ENCODE measurements at places on chromosomes 16 and 17.

GRCh38 chr17:13421581-13422130 is 180.1 kb downstream of the HS3ST3A1 start:
- DNase-seq: peak; percentile 18

DNA sequence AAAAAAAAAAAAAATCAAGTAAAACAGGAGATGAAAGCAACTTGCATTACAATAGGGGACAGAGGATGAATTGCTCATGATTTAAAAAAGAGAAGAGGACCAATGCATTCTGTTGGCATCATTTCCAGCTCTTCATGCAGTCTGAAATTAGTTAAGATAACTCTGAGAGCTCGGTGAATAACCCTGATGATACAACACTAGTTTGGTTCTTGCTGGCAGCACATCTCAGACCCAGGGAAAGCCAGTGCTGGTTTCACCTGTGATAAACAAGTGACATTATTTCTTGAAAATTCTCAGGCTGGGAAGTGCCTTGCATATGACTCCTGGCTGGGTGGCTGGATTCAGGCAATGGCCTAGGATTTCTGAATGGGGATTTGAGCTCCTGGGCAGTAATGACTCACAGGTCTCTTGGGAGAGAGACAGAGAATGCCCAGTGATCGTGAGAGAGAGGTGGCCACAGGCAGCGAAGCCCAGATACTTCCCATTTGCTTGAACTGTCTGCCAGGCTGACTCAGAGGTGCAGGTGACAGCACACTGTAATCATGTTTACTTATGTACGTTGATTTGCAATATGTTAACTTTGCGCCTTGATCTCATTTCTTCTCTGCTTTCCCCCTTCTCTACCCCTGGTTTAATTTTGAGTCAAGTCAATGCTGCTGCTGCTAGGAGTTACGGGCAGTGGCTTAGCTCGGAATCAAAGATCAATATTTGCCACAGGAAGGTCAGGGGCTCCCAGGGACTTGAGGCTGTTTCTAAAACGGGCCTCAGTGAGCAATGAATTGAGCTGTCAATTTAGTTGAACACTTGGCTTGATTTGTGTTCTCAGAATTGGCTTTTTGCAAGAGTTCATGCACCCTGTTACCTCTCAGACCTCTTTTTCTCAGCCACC is 27.1 kb downstream of the ARSG start:
- DNase-seq: peak; percentile 66

GRCh38 chr17:81612172-81612970 is 24.5 kb downstream of the NPLOC4 start:
- DNase-seq: no peak

DNA sequence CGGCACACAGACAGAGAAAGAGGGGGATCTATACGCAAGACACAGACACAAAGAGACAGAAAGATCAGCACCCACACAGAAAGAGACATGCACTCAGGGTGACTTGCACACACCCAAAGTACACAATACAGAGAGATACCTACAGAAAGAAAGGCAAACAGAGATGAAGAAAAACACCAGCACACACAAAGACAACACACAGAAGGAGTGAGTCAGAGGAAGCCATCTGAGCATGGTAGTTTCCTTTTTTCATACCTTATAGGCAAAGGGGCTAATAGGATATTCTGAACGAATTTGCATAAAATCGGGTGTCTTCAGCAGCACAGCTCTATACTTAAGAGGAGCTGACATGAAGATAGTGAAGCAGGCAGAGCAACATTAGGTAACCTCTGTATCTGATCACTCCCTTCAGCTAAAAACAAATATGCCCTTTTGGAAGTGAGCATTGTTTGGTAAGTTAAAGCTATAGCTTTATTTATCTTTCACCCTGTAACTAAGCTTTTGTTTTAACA is 198.6 kb downstream of the AATF start:
- DNase-seq: peak; percentile 72

DNA sequence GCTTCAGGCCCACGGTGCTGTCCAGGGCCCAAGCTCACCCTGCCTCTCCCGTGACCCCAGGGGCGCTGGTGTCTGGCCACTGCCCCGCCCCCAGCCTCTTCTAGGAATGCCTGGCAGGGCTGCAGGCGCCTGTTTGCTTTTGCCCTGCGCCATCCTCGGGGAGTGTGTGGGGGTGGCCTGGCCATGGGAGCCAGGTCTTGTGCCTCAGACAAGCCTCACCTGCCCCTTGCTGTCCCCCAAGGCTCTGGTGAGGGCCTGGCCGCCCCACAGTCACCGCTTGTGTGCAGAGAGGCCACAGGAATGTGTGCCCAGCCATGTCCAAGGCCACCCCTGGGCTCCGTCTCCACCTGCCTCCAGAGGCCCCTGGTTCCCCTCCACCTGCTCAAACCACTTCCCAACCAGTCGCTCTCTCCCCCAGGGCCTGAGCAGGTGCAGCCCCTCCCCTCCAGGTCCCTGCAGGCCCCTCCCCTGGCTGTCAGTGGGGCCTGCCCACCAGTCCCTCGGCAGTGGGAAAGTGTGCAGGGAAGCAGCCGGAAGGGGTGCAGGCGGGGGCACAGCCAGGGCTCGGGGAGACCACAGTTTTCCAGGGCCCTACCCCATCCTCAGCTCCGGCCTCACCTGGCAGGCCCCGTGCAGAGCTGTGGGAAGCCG is 841 bp upstream of the IGFALS start:
- DNase-seq: no peak

DNA sequence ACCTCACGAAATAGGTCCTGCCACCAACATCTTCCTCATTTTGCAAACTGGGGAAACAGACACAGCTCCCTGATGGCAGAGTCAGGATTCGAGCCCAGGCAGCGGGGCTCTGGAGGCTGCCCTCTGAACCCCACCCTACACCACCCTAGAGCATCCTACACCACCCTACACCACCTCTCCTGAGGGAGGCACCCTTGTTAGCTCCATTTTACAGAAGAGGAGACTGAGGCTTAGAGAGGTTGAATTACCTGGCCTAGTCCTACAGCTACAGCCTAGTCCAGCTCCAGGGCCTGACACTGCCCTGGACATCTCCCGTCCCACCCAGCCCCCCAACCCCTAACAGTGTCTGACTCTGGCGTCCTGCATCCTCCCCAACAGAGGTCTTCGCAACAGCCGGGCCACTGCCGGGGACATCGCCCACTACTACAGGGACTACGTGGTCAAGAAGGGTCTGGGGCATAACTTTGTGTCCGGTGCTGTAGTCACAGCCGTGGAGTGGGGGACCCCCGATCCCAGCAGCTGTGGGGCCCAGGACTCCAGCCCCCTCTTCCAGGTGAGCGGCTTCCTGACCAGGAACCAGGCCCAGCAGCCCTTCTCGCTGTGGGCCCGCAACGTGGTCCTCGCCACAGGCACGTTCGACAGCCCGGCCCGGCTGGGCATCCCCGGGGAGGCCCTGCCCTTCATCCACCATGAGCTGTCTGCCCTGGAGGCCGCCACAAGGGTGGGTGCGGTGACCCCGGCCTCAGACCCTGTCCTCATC is 3.2 kb upstream of the NECAB2 start:
- no peak for DNase-seq

GRCh38 chr16:23863511-23864422 is 28.0 kb downstream of the PRKCB start:
- DNase-seq: no peak

DNA sequence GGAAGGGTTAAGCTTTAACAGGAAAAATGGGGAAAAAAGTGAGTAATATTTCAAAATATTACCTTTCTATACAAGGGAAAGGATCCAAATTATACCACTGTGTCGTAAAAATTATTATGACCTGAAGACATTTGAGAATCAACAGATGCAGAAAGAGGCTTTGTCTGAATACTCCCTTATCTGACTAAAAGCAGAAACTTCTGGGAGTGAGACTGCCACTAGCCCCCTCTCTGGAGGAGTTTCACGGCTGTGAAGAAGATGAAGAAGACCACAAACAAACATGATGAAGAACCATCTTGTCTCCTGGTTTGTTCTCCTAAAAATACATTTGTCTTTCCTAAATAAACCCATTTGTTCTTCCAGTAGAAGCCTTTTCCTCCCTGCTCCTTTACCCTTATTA is 29.4 kb downstream of the CNTROB start:
- DNase-seq: no peak

GRCh38 chr16:23026784-23027362 is 122.4 kb downstream of the USP31 start:
- DNase-seq: peak; percentile 26
